Aorta (tissue), 5 donors: ENCODE measurements at places on chromosomes 1 and 21.

DNA sequence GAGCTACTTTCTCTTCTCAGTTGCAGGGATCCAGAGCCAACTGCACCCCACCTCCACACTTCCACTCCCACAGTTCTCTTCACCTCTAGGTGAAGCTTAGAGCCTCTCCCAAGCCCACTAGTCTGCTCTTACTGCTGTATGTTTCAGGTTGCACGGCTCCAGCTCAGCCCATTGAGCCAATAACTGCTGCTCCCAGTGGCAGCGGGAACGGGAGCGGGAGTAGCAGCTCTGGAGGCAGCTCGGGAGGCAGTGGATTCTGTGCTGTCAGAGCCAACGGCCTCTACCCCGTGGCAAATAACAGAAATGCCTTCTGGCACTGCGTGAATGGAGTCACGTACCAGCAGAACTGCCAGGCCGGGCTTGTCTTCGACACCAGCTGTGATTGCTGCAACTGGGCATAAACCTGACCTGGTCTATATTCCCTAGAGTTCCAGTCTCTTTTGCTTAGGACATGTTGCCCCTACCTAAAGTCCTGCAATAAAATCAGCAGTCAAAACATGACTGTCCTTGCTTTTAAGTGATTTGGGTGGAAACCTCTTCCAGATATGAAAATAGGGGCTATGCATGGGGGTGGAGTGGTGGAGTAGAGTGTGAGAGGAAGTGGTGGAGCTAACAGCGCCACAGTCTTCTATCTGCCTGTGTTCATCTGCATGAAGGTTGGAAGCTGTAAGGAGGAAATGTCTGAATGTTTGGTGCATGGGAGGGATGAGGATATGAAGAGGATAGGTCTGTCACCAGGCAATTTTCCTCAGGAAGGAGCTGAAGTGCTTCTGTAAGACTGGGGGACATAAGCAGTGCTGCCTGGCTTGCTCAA is 29.6 kb downstream of the CHIA start:
- DNase-seq: no peak

GRCh38 chr1:209808059-209808581 is 2.2 kb upstream of the IRF6 start:
- no peak for DNase-seq

DNA sequence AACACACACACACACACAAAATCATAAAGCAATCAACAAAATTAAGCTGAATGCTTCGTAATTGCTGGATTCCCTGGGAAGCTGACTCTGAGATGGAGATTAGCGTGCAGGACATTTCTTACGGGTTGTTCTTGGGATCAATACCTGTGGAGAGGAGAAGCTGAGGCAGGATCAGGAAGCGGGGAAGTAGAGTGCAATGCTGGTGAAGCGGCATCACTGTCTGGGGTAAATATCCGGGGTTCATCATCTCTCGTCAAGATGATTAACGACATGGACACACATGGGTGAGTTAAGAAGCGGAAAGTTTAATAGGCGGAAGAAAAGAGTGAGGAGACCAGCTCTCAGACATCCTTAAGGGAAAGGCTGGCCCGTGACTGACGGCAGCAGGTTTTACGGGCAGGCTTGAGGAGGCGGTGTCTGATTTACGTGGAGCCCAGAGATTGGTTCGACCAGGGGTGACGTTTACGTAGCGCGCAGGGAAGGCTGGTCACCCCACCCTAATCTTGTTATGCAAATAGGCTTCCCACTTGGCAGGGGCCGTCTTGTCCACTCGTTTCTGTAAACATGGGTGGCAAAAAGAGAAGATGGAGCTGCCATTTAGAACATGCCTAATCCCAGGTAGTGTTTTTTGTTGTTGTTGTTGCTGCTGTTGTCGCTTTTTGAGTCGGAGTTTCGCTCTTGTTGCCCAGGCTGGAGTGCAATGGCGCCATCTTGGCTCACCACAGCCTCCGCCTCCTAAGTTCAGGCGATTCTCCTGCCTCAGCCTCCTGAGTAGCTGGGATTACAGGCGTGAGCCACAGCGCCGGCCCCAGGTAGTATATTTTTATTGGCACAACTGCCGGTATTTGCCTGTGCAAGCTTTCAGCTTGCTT is 135.6 kb upstream of the KCNJ15 start:
- DNase-seq: no peak

DNA sequence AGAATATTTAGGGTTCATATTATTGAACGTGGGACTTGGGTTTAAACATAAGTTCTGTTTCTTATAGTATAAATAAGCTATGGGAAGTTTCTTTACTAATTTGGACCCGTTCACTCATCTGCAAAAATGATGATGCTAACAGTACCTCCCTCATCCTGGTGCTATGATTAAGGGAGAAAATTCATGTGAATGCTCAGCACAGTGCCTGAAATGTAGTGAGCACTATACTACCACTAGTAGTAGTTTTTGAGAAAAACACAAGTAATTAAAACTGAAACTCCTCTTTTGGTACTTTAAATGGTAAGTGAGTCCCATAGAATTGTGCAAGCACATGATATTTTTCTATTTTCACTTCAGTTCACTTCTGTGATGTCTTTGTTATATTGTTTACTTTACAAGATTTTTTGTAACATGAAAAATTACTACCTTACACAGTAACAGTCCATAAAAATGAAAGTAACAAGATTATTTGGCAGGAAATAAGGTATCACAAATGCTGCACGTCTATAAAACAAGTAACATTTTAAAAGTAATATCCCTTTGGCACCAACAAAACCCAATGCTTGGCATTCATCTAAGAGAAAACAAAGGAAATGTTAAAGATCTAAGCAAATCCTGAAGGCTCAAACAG is 11.3 kb upstream of the PTPRC start:
- no peak for DNase-seq

- no peak for DNase-seq
Measured at GRCh38 chr1:189899686-189900425, 577.8 kb downstream of the BRINP3 start.

DNA sequence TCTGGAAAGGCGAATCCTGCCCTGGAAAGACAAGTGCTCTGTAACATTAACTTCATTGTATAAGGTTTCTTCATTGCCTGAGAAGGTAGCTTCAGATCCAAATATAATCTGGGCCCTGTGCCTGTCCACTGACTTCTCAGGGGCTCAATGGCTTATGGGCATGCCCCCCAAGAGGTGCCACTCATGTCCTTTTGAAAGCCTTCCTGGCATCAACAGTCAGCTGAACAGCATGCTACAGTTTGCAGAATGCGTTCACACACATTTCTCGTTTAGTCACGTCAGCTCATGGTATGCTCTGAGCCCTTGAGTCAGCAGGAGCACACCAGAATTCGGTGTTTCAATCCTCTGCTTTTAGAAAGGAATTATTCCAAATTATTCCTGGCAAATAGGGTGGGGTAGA is 23.8 kb downstream of the TMCC2 start:
- DNase-seq: no peak

GRCh38 chr1:203197625-203198024 is 11.1 kb upstream of the CHI3L1 start:
- peak; percentile 42 for DNase-seq

GRCh38 chr1:180954801-180955165 is 42.1 kb downstream of the KIAA1614 start:
- DNase-seq: no peak

GRCh38 chr1:221712198-221712684 is 29.6 kb downstream of the DUSP10 start:
- no peak for DNase-seq

- DNase-seq: no peak
Measured at GRCh38 chr1:119453021-119453420, 38.1 kb downstream of the HSD3B2 start.

GRCh38 chr21:42641311-42642218 is 11.9 kb upstream of the PDE9A start:
- peak; percentile 28 for DNase-seq

DNA sequence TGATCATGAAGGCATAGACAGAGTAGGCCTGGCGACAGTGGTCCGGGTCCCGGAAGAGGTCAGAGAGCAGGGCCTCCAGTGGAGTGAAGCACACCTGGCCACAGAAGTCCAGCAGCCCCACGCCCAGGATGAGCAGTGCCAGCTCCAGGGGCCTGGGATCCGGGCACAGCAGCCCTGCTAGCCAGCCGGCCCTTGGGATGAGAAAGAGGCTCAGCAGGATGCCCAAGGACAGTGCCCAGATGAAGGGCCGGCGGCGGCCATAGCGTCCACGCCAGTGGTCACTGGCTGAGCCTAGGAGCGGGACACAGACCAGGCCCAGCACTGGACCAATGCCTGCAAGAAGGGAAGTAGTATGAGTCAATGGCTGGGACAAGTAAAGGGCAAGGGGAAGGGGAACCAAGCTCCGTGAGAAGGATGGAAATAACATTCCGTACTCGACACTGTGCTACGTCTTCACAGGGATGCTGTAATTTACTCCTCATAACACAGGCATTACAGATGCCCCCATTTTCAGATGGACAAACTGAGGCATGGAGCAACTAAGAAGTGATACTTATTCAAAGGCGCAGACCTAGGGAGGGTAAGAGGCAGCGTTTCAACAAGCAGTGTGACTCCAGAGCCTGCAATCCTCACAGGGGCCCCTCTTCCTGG is 16.9 kb downstream of the SLC45A3 start:
- no peak for DNase-seq

- DNase-seq: peak; percentile 57
Measured at GRCh38 chr1:3663999-3664699, 11.8 kb downstream of the TP73 start.

GRCh38 chr1:200346700-200347099 is 63.1 kb downstream of the ZNF281 start:
- DNase-seq: no peak

- peak; percentile 83 for DNase-seq
Measured at GRCh38 chr1:52032785-52033131, 852 bp downstream of the KTI12 start.

GRCh38 chr1:79599257-79599656 is 592.7 kb upstream of the ADGRL4 start:
- DNase-seq: no peak

GRCh38 chr1:77759071-77760028 is at the start of gene USP33:
Gene USP33, minus strand, starts transcription at chr1:77759852. Its CDS starts 18,155 bp downstream, at chr1:77741697.
- DNase-seq: peak; percentile 92

- DNase-seq: no peak
Measured at GRCh38 chr1:208841436-208841835, 597.3 kb upstream of the PLXNA2 start.
